CD4-positive, alpha-beta T cell (primary cell): ENCODE measurements at places on chromosomes 5 and 9.

DNA sequence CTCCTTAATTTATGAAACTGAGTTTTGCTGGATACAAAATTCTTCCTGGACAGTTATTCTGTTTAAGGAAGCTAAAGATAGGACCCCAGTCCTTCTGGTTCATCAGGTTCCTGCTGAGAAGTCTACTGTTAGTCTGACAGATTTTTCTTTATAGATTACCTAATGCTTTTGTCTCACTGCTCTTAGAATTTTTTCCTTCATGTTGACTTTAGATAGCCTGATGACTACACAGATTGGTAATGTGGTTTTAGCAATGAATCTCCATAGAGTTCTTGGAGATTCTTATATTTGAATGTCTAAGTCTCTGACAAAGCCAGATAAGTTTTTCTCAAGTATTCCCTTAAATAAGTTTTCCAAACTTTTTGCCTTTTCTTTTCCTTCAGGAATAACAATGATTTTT lies 419.7 kb downstream of the CDH10 start:
- no peak for DNase-seq

DNA sequence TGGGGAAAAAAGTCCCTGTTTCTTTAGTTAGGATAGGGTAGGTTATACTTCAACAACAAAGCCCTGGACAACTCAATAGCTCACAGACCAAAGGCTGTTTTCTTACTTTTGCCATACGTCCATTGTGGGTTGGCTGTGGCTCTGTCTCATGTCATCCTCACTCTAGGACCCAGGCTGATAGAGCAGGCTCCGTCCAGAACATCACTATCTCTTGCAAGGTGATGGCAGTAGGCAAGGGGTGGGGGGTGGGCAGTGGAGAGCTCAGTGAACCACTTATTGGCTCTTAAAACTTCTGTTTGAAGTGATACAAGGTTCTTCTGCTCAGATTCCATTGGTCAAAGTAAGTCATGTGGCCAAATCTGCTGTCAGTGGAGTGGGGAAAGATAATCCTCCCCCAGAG lies 126.4 kb downstream of the CMYA5 start:
- no peak for DNase-seq

GRCh38 chr5:150400316-150401075 lies 12.2 kb downstream of the CD74 start:
- no peak for DNase-seq

- no peak for DNase-seq
Measured at GRCh38 chr5:97182571-97183099, 412 bp downstream of the RIOK2 start.

GRCh38 chr5:180472269-180472668 lies 21.9 kb upstream of the CNOT6 start:
- no peak for DNase-seq

GRCh38 chr5:158451993-158452672 lies 593.2 kb upstream of the CLINT1 start:
- DNase-seq = no peak

GRCh38 chr9:100602342-100602801 lies 24.5 kb downstream of the CAVIN4 start:
- DNase-seq = no peak

GRCh38 chr5:165457859-165458481 lies 1952.6 kb downstream of the MAT2B start:
- no peak for DNase-seq

DNA sequence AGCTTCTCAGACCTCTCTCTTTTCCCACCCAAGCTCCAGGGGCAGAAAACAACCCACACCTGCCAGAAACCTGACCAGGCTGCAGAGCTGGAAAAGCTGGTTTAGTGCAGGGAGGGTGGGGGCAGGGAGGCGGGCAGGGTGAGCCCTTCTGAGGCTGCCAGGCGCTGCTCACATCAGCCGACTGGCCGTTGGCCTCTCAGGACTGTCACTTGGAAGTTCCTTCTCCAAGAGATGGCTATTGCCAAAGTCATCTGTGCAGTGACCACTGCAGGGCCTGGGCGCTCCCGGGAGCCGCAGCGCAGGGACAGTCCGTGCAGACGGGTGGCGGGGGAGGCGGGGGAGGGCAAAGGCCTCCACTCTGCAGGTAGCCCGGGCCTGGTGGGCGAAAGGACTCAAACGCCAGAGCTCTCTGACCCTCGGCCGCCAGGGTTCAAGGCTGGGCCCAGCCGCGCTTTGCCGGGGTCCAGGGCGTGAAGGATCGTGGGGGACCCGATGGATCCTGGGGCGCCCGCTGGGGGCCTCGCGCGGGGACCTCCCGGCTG lies 205.0 kb upstream of the IER5L start:
- DNase-seq = no peak

- no peak for DNase-seq
Measured at GRCh38 chr9:128259156-128259555, 16.7 kb downstream of the GOLGA2 start.
